Amniotic epithelial cell (primary cell): ENCODE measurements at places on chromosomes 1 and 21.
A peak's percentile ranks its signal among the peaks of the same experiment; 100 is the strongest.

DNA sequence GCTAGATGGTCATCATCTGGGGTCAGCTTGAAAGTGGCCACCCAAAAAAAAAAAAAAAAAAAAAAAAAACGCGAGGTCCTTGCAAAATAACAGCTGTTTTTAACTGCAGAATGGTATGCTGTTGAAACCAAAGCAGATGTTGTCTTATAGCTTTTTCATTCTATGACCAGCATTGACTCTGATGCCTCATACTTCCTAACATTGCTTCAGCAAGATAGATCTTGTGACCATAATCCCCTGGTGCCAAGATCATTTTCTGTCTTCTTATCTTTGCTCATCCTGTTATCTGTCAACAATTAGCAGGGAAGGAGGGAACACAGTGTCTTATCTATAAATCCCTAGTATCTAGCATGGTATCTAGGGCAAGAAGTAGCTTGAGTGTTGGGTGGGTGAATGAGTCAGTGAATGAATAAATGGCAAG, 181.5 kb downstream of the PLPP3 start:
- peak; percentile 85 for DNase-seq

DNA sequence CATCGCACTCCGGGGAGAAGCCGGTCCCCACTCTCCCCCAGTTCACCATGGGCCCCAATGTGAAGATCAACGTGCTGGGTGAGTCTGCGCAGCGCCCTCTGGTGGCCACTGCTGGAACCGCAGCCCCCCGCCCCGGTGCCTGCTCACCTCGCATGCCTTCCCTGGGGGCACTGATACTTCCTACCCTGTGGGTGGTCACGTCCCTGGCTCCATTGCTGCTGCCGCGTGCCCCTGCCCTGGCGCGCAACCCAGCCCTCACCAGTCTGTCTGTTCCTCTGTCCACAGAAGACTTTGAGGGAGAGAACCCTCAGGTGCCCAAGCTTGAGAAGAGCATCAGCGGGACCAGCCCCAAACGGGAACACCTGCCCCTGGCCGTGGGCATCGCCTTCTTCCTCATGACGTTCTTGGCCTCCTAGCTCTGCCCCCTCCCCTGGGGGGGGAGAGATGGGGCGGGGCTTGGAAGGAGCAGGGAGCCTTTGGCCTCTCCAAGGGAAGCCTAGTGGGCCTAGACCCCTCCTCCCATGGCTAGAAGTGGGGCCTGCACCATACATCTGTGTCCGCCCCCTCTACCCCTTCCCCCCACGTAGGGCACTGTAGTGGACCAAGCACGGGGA, 7.6 kb downstream of the EFNA3 start:
- peak; percentile 20 for DNase-seq

- no peak for DNase-seq
Measured at GRCh38 chr1:58356402-58356801, 190.1 kb downstream of the OMA1 start.

- DNase-seq, result no peak
Measured at GRCh38 chr1:198064181-198064580, 92.6 kb upstream of the NEK7 start.

DNA sequence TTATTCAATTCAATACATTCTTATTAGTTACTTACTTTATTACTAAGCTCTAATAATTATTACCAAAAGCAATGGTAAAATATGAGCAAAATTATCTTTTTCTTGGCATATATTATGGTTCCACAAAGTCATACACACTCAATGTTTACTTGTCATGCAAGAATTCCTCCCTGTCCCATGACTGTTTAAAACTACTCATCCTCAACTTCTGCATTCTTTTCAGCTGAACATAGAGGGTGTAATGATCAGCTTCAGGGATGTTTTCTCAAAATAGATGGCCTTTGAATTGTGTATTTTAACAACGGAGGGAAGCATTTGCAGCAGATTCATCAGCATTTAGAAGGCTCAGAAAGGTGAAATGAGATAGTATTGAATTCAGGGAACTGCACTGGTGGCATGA, 499.0 kb downstream of the RWDD3 start:
- DNase-seq, result no peak

- DNase-seq, result peak; percentile 91
Measured at GRCh38 chr1:93758842-93759515, 77.3 kb upstream of the BCAR3 start.

- DNase-seq, result no peak
Measured at GRCh38 chr1:37722181-37723071, 30.1 kb downstream of the CDCA8 start.

DNA sequence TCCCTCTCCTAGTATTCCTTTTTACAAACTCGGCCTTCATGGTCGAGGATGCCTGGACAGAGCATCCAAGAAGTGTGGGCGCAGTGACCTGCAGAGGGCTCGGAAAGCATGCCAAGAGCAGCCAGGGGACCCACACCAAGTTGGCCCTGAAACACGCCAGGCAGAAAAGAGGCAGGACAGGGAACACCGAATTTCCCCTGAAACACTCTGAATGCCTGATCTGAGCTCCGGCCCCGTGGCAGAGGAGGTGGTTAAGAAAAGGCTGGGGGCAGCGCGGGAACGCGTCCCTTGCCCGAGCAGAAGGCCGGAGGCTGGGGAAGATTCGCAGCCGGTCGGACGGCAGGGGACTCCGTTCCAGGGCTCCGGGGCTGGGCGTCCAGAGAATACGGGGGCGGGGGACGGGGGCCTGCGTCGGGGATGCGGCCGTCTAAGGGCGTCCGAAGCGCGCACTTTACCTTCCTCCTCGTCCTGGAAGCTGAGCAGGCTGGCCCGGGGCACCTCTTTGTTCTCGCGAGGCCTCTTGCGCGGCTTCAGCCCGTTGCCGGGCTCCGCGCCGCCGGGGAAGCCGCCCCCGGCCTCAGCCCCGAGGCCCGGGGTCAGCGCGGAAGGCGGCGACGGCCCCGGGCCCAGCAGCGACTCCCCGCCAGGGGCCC, 558 bp downstream of the PAXBP1 start:
- DNase-seq, result peak; percentile 54

- no peak for DNase-seq
Measured at GRCh38 chr1:191831572-191831971, 326.7 kb upstream of the RGS18 start.

DNA sequence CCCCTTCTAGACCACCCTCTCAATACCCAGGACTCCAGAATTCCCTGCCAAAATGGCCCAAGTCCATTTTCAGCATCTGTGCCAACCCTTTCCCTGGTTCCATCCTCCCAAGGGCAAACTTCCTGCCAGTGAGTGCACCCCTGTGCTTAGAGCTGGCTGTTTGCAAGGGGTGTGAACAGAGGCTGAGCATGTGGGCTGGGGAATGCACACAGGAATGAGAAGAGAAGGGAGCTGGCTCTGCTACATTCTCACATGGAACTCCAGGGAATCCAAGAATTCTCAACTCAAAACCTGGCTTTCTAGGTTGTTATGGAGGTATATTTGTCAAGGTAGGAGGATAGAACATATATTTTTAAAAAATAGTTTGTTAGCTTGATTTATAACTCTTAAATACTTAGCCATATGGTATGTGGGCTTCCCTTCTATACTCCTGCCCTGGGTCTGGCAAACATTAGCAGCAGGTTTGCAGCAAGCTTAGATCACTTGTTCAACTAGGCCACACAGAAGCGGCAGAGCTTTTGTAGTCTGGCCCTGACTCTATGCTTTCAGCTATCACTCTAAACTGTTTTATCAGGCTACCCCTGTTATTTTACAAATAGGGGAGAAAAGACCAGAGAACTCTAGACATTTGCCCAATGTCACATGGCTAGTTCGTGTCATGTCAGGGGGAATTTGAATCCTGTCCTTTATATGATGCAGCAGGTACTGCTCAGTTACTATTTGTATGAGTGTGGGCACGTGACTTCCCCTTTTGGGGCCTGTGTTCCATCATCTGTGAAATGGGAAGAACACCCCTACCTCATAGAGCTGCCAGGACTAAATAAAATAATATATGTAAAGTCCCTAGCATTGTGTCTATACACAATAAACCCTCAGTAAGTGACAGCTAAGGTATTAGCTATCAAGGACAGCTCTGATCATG, 8.1 kb upstream of the STMN1 start:
- DNase-seq, result no peak

- DNase-seq, result no peak
Measured at GRCh38 chr1:234393190-234393589, 19.9 kb downstream of the COA6 start.

DNA sequence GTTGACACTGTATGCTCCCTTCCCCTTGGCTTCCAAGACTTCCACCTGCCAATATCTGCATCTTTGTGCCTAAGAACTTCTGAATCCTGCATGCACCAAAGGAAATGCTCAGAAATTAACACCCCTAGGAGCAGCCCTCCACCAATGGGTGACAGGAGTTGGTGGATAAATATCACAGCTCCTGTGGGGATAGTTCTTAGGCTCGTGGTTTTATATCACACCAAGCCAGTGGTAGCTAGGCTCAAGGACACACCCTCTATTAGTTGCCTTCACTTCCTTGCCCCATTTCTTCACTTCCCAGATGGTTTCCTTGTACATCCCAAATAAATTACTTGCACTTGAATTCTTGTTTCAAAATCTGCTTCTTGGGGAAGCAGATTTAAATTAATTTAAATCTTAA, 16.9 kb upstream of the CDC14A start:
- no peak for DNase-seq

DNA sequence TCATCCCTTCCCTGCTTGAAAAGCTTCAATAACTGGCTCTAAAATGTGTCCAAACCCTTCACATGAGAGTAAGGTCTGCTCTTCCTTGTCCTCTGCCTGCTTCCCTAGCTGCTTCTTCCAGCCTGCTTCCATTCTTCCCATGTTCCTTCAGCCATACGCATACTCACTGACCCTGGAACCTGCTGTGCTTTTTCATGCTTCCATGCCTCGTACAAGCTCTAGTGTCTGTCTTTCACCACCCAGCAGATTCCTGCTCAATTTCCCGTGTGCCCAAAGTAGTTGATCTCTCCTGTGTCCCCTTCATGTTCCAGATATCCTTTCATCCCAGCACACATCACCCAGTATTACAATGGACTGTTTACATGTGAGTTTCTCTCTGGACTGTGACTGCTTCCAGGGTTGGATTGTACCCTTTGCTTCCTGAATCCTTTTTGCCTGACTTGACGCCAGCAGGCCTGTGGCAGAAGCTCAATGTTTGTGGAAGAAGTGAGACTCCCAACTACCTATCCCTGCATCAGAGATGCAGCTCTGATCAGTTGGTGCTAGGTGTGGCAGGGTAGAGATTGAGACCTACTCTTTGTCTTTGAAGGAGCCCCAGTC, 35.9 kb upstream of the RNF19B start:
- no peak for DNase-seq

GRCh38 chr1:1065265-1065939, 8.7 kb downstream of the RNF223 start:
- no peak for DNase-seq

DNA sequence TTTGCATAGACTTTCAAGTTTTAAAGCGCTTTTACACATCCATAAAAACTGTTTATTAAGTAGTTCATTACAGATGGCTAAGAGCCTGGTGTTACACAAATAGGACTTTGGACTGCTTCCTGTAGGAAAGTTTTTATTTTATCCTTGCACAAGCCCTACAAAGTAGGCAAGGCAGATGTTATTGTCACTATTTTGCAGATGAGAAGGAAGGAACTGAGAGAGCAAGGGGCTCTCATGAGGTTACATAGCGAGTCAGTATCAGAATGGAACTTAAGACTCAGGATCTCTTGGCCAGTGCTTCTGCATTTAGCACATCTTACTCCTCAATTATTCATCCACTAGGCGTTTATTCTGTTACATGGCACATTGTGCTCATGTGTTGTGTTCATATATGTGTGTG, 2.6 kb upstream of the MAPKAPK2 start:
- DNase-seq, result no peak

GRCh38 chr1:21935891-21936365, 1.2 kb downstream of the HSPG2 start:
- no peak for DNase-seq

DNA sequence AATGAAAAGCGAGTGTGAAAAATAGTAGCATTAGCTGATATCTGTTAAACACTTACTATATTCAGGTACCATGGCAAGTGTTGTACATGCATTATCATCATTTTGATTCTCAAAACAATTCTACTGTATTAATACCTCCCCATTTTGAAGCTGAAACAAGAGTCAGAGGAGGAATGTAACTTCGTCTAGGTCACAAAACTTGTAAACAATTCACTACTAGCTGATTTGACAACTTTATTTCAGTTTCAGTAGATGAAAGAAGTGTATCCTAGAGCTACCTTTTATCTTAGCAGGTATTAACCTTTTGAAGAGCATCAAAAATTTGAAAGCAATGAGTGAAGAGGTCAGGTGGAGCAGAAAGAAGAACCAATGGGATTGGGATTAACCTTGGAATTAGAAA, 1.6 kb downstream of the CD84 start:
- no peak for DNase-seq
